ENCODE measurements at places on chromosomes 2 and 18.
A peak's percentile ranks its signal among the peaks of the same experiment; 100 is the strongest.

DNA sequence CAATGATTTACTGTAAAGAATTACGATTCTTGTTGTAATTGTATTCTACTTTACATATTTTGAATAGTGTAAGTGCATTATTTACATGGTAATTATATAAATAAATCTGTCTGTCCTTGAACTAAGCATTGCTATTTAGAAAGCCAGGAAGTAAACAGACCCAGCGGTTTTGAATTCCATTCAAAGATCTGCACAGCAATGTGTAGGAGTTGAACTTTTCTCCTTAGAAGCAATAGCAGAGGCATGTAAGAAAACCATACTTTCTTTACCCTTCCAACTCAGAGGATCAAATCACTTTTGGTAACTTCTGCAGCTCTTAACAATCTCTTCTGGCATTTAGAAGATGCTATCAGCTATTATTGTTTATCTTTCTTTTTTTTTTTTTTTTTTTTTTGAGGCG is 109.2 kb upstream of the VRK2 start:
- DNase-seq = no peak

DNA sequence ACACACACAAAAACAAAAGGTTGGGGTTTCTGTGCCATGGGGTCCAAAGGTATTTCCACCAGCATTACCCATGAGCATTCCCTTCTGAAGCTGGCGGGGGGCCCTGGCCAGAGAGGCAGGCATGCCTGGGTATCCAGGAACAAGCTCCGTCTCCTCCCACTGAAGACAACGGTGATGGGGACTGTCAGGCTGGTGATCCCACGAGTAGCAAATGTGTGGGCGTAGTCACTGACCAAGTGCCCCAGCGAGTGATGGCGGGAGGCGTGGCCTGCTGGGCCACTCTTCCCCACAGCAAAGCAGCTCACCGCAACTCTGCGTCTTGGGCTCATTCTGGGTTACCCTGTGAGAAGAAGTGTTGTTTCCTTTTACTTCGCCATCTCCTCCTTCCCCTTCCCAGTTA is 270.6 kb downstream of the CDCA7 start:
- no peak for DNase-seq

DNA sequence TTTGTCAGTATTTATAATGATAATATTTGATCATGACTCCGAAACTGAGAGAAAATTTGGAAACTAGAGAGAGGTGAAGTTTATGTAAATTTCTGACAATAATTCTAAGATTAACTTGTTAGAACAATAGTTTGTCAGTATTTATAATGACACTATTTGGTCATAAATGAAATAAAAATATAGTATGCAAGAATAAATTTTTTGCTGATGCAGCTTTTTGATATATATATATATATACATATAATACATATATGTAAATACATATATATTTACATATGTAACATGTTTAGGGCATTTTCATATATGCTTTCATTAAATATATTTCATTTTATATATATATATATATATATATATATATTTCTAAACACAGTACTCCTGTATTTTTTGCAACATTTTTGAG is 1158.1 kb downstream of the LRP1B start:
- DNase-seq = no peak

DNA sequence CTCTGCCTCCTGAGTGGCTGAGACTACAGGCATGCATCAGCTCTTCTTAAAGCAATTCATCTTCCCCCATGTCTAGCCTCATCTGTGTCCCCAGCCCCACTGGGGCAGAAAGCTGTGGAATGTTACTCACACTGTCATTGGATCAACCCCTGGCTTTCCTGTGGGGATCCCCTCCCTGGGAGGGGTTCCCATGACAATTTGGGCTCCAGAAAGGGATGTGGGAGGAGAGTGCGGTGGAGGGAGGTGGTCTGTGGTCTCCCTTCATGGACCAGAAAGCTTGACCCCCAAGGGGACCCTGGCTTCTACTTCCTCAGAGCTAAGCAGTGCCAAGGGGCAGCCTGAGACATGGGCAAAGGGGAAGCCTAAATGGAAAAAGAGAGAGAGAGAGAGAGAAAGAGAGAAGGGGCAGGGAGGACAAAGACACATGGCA is 1.3 kb downstream of the NGEF start:
- DNase-seq = no peak

DNA sequence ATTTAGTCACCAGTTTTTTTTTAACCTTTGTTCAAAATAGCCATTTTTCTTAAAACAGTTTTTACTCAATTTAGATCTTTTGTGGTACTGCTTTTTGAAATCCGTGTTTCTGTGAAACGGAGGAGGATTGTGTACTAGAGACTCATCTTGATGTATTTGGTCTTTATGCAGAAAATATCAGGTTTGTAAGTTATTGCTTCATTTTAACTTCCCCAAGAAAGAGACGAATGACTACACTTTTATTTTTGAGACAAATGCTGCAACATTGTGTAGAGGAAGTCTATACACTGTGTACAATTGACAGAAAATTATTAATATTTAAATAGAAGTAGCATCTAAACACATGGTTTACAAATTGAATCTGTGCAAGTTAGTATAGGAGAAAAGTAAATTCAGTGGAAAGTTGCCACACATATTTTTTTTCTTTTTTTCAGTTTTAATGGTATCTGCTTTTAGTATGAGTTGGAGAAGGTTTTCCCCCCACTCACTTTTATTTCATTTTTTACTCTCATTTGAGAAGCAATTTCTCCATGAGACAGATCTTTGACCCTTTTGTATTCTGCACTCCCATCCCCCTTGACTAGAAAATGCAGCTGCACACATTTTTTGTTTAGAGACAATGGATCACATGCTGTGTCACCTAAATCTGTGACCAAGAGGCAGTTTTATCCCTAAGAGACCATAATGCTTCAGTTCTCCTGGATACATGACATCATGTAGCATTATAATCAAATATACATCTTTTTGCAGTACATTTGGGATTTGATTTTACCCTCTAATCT is 200.8 kb upstream of the STON1 start:
- no peak for DNase-seq

DNA sequence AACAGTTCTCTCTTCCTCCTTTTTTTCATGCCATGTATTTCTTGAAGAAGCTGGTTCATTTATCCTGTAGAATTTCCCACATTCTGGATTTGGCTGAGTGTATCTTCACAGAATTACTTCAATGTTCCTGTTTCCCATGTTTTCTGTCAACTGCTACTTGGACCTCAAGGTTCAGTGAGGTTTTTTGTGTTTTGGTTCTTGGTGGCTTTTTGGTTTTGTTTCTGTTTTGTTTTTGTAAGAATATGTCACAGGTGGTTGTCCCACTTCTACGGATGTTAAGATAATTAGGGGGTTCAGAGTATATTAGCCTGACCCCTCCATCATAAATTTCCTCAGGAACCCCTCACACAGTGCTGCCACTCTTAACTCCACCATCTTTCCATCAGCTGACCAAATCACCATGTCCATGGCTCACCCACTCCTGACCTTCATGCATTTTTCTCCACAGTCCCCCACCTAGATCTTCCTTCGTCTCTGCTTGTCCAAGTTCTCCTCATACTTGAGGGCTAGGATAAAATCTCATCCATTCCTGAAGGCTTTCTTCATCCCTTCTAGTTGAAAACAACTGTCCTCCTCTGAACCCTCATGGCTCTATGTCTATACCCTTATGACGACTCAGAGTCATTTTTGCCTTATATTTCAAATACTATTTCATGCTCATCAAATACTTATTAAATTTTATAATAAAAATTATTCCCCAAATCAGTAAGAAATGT is 40.4 kb downstream of the PLEKHM3 start:
- DNase-seq = no peak

DNA sequence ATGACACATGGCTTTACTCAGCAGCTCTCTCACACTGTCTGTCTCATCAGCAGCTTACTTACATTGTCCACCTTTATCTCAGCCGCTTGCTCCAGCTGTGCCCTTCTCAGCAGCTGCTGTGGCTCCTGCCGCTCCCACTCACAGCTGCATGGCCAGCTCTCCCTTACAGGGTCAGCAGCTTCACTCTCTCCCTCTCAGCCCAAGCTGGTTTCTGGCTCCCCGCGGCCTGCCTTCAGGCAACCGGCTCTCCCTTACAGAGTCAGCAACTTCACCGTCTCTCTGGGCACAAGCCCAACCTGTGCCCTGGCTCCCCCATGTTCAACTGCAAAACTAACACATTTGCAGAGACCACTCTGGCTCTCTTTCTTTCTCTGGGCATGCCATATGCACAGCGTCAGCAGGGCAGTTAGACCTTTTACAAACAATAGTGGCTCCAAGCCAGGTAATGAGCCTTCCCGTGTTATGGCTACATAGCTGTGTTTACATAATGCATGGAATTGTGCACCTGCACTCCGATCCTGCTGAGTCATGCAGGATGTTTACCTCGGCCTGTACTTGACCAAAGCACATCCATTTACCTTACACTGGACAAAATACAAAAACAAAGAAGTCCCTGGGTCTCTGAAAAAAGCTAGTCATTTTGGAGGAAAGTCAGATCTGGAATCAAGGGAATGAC is 167.3 kb downstream of the DOK6 start:
- DNase-seq = no peak

DNA sequence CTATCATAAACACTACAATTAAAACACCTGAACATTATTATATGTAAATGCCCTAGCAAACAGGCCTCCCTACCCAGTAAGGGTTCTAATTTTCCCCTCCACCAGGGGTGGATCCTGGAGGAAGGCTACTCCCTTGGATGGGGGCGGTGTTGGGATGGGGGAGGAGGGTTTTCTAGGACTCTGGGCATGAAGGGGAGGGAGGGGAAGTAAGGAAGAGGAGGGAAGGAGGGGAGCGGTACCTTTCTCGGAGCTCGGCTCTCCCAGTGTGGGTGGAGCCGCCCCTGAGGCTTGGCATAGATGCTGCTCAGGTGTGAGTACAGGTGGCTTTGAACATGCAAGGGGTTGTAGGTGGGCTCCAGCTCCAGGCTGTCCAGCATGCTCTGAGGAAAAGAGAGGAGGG is 5.4 kb downstream of the DOK1 start:
- no peak for DNase-seq

DNA sequence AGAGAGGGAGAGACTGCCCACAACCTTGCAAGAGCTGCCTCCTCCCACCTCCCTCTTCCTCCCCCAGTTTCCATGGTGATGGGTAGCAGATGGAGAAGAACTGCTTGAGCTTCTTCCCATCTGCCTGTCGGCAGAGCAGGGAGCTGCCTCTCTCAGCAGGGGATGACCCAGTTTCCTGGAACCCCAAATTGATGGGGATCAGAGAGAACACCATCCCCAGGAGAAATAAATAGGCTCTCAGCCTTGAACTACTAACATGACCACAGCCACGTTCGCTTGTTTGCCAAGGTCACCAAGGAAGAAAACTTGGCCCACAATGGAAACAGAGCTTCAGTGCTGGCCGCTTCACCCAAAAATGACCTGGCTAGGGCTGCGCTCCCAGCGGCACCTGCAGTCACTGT is 82.2 kb downstream of the ADD2 start:
- DNase-seq = no peak

DNA sequence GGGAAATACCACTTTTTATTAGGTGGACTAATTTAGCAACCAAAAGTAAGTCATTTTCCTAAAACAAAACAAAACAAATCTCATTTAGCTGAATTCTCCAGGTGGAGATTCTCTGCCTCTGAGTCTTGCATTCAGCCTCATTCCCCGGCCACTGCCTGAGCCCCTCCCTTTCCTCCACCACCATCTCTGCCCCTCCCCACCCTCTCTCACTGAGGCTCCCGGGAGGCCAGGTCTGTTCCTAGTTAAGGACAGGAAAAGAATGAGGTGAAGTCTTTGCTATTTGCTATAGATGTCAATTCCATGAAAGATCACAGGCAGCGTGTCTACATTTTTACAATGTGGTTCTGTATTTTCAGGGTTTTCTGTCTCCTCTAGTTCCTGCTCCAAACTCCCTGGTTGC is 83.0 kb upstream of the SOX11 start:
- DNase-seq = peak; percentile 29

DNA sequence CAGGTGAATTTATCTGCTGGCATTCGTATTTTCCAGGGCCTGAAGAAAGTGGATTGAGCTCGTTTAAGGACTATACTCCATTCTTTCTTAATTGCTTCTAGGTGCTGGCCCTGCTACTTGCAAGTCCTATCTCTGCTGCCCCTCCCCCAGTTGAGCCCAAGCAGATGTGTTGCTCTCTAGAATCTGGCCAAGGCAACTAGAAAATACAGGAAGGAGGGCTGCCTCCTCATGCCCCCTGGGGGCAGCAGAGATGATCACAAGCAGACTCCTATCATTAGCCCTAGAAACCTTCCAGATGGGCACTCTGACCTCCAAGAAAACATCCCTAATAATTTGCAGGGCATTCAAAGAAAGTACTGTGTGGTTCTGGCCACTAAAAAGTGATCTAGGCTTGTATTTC is 72.5 kb upstream of the CYP26B1 start:
- peak; percentile 16 for DNase-seq

- DNase-seq = peak; percentile 79
Measured at GRCh38 chr18:45197526-45197970, 417.7 kb upstream of the SLC14A2 start.

GRCh38 chr2:18171191-18172139 is 293.0 kb downstream of the KCNS3 start:
- peak; percentile 16 for DNase-seq

- DNase-seq = peak; percentile 76
Measured at GRCh38 chr2:64101141-64101591, 43.1 kb downstream of the PELI1 start.

DNA sequence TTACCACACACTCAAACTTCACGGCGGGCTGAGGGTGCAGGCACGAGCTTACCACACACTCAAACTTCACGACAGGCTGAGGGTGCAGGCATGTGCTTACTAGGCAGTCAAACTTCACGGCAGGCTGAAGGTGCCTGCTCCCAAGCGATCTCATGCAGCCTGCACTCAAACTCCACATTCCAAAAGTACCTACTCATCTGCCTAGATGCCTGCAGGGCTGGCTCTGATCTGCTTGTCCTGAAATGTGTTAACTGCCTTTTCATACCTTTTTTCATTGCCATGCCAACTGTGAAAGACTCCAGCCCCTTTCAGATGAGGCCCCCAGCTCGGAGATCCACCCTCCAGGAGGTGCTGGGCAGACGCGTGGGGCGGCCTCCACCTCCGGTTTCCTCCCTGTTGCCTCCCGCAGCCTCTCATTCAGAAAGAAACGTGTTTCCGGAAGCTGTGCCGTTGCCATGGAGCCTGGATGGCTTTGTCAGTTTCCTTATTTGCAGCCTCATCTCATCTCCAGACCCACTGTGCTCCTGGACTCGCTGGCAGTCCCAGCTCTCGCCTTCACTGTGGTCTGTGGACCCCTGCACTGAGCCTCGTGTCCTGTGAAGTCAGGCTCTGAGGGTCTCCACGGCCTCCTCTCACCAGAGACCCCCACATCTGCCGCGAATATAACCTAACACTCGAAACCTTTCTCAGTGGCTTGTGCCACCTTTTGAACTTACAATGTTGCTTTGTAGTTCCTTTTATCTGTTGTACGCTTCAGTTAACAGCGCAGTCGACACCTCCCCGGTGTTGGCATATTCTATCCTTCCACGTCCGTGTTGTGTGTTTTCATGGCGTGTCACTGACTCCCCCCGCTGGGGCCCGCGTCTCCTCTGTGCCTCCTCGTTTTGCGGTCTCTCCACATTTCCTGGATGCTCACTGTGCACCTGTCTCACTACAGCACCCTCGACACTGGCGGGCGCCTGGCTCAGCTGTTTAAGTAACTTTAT is 106.1 kb upstream of the ALKAL2 start:
- peak; percentile 75 for DNase-seq

- DNase-seq = no peak
Measured at GRCh38 chr2:118536306-118536705, 311.1 kb downstream of the EN1 start.

All from fibroblast of skin of back (primary cell).